ENCODE measurements at places on chromosomes 6 and 20.

GRCh38 chr6:156183678-156184077 is 593.5 kb upstream of the ARID1B start:
- no peak for DNase-seq

- DNase-seq, result no peak
Observed at GRCh38 chr6:79796197-79796596, 151.2 kb downstream of the ELOVL4 start.

DNA sequence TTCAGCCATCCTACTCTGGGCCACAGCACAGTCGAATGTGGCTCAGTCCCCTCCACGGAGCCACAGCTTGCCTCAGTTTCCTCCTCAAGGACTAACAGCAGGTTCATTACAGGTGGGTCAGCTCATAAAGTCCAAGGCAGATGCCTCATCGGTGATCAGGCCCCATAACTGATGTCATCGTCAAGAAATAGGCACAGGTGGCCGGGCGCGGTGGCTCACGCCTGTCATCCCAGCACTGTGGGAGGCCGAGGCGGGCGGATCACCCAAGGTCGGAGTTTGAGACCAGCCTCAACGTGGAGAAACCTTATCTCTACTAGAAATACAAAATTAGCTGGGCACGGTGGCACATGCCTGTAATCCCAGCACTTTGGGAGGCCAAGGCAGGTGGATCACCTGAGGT is 3.4 kb downstream of the UCKL1 start:
- no peak for DNase-seq

DNA sequence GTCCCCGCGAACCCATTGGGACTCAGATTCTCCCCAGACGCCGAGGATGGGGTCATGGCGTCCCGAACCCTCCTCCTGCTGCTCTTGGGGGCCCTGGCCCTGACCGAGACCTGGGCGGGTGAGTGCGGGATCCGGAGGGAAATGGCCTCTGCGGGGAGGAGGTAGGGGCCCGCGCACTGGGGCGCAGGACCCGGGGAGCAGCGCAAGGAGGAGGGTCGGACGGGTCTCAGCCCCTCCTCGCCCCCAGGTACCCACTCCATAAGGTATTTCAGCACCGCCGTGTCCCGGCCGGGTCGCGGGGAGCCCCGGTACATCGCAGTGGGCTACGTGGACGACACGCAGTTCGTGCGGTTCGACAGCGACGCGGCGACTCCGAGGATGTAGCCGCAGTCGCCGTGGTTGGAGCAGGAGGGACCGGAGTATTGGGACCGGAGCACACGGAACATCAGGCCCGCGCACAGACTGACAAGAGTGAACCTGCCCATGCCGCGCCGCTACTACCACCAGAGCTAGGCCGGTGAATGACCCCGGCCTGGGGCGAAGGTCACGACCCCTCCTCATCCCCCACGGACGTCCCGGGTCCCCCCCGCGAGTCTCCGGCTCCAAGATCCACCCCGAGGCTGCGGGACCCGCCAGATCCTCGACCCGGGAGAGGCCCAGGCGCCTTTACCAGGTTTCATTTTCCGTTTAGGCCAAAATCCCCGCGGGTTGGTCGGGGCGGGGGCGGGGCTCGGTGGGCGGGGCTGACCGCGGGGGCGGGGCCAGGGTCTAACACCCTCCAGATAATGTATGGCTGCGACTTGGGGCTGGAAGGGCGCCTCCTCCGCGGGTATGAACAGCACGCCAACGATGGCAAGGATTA is 15.7 kb upstream of the HLA-A start:
- DNase-seq, result peak; percentile 87

GRCh38 chr20:63552481-63553249 is 1.3 kb upstream of the FNDC11 start:
- no peak for DNase-seq

- no peak for DNase-seq
Observed at GRCh38 chr6:166553563-166554271, 32.8 kb downstream of the RAMACL start.

- DNase-seq, result no peak
Observed at GRCh38 chr6:131451321-131452144, 121.5 kb upstream of the ARG1 start.

- no peak for DNase-seq
Observed at GRCh38 chr6:148272597-148272996, 70.0 kb upstream of the SASH1 start.

DNA sequence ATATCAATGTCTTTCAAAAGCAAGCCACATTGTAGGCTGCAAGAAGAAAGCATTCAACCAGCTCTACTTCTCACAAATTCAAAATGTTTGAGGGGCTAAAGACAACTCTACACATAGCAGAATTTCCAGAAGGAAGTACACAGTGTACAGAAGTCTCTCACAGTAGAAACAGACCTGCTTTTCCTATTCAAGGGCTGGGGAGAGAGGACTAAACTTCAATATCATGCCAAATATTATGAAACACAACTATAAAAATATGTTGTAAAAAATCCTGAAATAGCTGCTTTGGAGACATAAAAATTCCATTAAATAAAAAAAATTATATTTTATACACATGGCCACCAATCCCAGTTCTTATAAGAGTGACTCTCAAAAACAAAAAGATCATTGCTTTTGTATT is 70.8 kb upstream of the IPCEF1 start:
- DNase-seq, result no peak

GRCh38 chr6:10460096-10460495 is 45.2 kb upstream of the TFAP2A start:
- DNase-seq, result no peak

GRCh38 chr6:116003668-116004067 is 57.0 kb downstream of the FRK start:
- no peak for DNase-seq
